ENCODE measurements at places on chromosomes 4 and X.
A peak's percentile ranks its signal among the peaks of the same experiment; 100 is the strongest.

DNA sequence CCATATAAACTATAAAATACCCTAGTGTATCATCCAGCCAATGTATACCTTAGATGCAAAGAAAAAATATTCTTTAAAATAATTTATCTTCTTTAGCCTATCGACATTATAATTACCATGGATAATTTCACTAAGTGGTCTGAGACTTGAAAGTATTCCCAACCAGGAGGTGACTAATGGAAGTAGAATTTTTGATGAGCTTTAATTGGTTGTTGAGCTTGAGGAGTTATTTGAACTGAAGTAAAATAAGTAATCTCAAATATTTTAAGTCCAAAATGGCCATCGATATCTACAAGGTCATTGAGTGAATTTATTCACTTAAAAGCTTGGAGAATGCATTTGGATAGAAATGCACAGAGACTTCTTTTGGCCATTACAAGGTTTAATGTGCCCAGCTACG is 436.2 kb downstream of the TLL1 start:
- H3K36me3 ChIP-seq: no peaks in the 10 kb centered on the region
- DNase-seq: no peak
- H3K27me3 ChIP-seq: no peaks in the 10 kb centered on the region
- no peaks in the 10 kb centered on the region for H3K4me1 ChIP-seq
- H3K27ac ChIP-seq: no peak overlapping the region

- no peak overlapping the region for H3K27ac ChIP-seq
- H3K4me1 ChIP-seq: no peaks in the 10 kb centered on the region
- DNase-seq: no peak
- no peak overlapping the region for H3K4me3 ChIP-seq
- H3K27me3 ChIP-seq: peaks cover 1% of the 10 kb centered on the region
- H3K36me3 ChIP-seq: no peaks in the 10 kb centered on the region
Measured at GRCh38 chr4:17561195-17561909, 15.6 kb upstream of the LAP3 start.

- no peaks in the 10 kb centered on the region for H3K36me3 ChIP-seq
- H3K4me3 ChIP-seq: peak overlapping the region; percentile 4
- peaks cover 8% of the 10 kb centered on the region for H3K4me1 ChIP-seq
- H3K27me3 ChIP-seq: no peaks in the 10 kb centered on the region
- no peak for DNase-seq
Measured at GRCh38 chrX:131818297-131818936, 204.7 kb upstream of the STK26 start.

DNA sequence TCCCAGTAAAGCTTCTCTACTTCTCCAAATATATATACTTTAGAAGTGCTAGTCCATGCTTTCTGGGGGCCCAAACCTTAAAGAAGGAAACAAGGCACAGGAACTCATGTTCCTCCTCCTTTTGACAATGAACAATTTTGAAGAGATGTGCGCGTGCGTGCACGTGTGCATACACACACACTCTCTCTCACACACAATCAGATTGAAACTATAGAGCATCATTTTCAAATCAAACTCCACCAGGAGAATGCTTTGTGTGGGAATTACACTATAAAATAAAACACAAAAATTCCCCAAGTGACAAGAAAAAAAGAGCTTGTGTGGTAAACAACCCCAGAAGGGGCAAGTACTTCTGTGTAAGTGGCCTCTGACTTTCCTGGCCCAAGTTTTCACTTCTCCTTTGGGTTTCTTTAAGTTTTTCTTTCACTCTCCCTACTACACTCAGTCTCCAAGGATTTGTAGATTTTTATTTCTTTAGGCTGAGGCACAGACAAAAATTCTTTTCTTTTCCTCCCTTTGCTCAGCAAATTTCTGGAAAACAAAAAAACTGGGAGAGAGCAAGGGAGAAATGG is 46.6 kb upstream of the SHISA3 start:
- no peak overlapping the region for H3K27ac ChIP-seq
- H3K27me3 ChIP-seq: peaks cover 57% of the 10 kb centered on the region
- no peak overlapping the region for H3K4me3 ChIP-seq
- peaks cover 2% of the 10 kb centered on the region for H3K36me3 ChIP-seq

- H3K4me1 ChIP-seq: peaks cover 27% of the 10 kb centered on the region
- no peak for DNase-seq
- H3K27me3 ChIP-seq: no peaks in the 10 kb centered on the region
- no peak overlapping the region for H3K4me3 ChIP-seq
Measured at GRCh38 chr4:152392079-152392478, 143.8 kb downstream of the FBXW7 start.

DNA sequence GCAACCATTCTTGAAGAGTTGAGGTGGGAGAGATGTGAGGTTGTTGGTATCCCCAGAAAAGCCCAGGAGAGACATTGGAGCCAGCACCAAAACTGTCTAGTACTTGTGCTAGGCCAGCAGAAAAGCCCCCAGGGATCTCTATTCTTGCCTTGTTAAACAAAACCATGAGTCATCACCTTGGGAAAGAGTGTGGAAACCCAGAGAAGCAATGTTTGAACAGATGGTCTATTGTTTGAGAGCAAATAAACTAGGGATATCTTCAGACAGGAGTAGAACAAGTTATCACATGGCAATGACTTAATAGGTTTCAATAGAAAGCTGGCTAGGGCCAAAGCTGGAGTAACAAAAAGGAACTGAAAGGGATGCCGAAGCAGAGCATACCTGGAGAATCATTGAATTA is 195.7 kb upstream of the CASK start:
- no peaks in the 10 kb centered on the region for H3K27me3 ChIP-seq
- no peak overlapping the region for H3K27ac ChIP-seq
- H3K4me3 ChIP-seq: no peak overlapping the region
- no peak for DNase-seq
- no peaks in the 10 kb centered on the region for H3K4me1 ChIP-seq

- H3K27me3 ChIP-seq: no peaks in the 10 kb centered on the region
- H3K36me3 ChIP-seq: no peaks in the 10 kb centered on the region
Measured at GRCh38 chr4:113300471-113300928, 251.0 kb downstream of the ANK2 start.

DNA sequence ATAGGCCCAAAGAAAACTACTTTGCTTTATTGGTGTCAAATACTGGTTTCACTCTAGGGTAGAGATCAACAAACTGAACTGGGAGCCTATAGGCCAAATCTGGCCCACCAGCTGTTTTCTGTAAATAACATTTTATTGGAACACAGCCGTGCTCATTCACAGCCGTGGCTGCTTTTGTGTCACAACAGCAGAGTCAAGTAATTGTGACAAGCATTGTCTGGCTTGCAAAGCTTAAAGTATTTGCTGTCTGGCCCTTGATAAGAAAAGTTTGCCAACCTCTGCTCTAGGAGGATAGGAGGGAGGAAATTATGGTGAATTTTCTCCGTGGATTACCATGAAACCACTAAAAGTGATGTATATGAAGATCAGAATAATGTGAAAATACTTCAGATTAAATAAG is 53.4 kb downstream of the GPAT3 start:
- DNase-seq: no peak
- H3K27ac ChIP-seq: no peak overlapping the region
- H3K27me3 ChIP-seq: no peaks in the 10 kb centered on the region
- no peak overlapping the region for H3K4me3 ChIP-seq

DNA sequence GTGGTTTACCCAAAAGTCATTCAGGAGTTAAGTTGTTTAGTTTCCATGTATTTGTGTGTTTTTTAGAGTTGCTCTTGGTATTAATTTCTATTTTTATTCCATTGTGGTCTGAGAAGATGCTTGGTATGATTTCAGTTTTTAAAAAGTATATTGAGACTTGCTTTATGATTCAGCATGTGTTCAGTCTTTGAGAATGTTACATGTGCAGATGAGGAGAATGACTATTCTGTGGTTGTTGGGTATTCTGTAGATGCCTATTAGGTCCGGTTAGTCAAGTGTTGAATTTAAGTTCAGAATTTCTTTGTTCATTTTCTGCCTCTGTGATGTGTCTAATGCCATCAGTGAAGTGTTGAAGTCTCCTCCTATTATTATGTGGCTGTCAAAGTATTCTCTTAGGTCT is 249.4 kb downstream of the ARHGAP10 start:
- H3K27me3 ChIP-seq: no peaks in the 10 kb centered on the region
- H3K4me1 ChIP-seq: peaks cover 35% of the 10 kb centered on the region
- H3K27ac ChIP-seq: peak overlapping the region; percentile 47
- DNase-seq: no peak
- H3K4me3 ChIP-seq: no peak overlapping the region

GRCh38 chr4:4254199-4254598 is 6.2 kb upstream of the TMEM128 start:
- H3K4me3 ChIP-seq: no peak overlapping the region
- H3K36me3 ChIP-seq: peaks cover 1% of the 10 kb centered on the region
- peaks cover 2% of the 10 kb centered on the region for H3K4me1 ChIP-seq
- H3K27ac ChIP-seq: no peak overlapping the region
- DNase-seq: no peak

- peaks cover 10% of the 10 kb centered on the region for H3K27me3 ChIP-seq
- H3K4me3 ChIP-seq: no peak overlapping the region
- no peaks in the 10 kb centered on the region for H3K4me1 ChIP-seq
- H3K36me3 ChIP-seq: no peaks in the 10 kb centered on the region
Measured at GRCh38 chr4:119678761-119679160, 50.2 kb upstream of the PDE5A start.

- no peaks in the 10 kb centered on the region for H3K27me3 ChIP-seq
- H3K36me3 ChIP-seq: peaks cover 14% of the 10 kb centered on the region
- no peaks in the 10 kb centered on the region for H3K4me1 ChIP-seq
- H3K27ac ChIP-seq: no peak overlapping the region
Measured at GRCh38 chrX:12819222-12819621, 28.0 kb downstream of the PRPS2 start.

DNA sequence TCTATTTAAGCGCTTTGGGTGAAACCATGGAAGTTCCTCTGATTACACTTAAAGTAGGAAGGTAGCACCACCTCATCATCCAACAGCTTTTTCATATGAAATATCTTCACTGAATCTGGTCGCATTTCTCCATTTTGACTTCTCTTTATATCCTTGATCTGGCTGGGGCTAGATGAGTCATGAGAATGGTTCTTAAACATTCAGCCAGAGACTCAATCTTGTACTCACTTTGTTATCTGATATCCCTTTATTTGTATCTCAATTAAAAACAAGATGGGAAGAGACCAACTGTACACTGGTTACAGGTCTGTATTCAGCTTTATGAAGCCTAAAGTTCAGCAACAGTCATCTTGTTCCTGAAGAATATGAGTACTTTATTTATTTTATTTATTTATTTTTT is 84.9 kb downstream of the CBLL2 start:
- H3K4me3 ChIP-seq: no peak overlapping the region
- no peak for DNase-seq
- H3K4me1 ChIP-seq: no peaks in the 10 kb centered on the region
- no peaks in the 10 kb centered on the region for H3K36me3 ChIP-seq
- H3K27me3 ChIP-seq: no peaks in the 10 kb centered on the region

- H3K27ac ChIP-seq: no peak overlapping the region
- H3K4me1 ChIP-seq: no peaks in the 10 kb centered on the region
- no peaks in the 10 kb centered on the region for H3K36me3 ChIP-seq
- H3K27me3 ChIP-seq: no peaks in the 10 kb centered on the region
- H3K4me3 ChIP-seq: no peak overlapping the region
Measured at GRCh38 chrX:17567187-17567586, 170.1 kb upstream of the SCML1 start.

- H3K4me3 ChIP-seq: peak overlapping the region; percentile 60
- peaks cover 80% of the 10 kb centered on the region for H3K27me3 ChIP-seq
- no peaks in the 10 kb centered on the region for H3K36me3 ChIP-seq
- peaks cover 32% of the 10 kb centered on the region for H3K4me1 ChIP-seq
- peak overlapping the region; percentile 88 for H3K27ac ChIP-seq
- DNase-seq: peak; percentile 60
Measured at GRCh38 chr4:3879681-3880614, 113.8 kb downstream of the ADRA2C start.

GRCh38 chrX:111854556-111855490 is 21.2 kb upstream of the TRPC5OS start:
- H3K27ac ChIP-seq: no peak overlapping the region
- H3K36me3 ChIP-seq: no peaks in the 10 kb centered on the region
- H3K4me3 ChIP-seq: no peak overlapping the region
- H3K4me1 ChIP-seq: no peaks in the 10 kb centered on the region

- H3K4me1 ChIP-seq: no peaks in the 10 kb centered on the region
- peaks cover 1% of the 10 kb centered on the region for H3K36me3 ChIP-seq
- no peak for DNase-seq
- no peak overlapping the region for H3K4me3 ChIP-seq
- H3K27ac ChIP-seq: no peak overlapping the region
- peaks cover 23% of the 10 kb centered on the region for H3K27me3 ChIP-seq
Measured at GRCh38 chr4:80578001-80578400, 242.5 kb downstream of the CFAP299 start.

DNA sequence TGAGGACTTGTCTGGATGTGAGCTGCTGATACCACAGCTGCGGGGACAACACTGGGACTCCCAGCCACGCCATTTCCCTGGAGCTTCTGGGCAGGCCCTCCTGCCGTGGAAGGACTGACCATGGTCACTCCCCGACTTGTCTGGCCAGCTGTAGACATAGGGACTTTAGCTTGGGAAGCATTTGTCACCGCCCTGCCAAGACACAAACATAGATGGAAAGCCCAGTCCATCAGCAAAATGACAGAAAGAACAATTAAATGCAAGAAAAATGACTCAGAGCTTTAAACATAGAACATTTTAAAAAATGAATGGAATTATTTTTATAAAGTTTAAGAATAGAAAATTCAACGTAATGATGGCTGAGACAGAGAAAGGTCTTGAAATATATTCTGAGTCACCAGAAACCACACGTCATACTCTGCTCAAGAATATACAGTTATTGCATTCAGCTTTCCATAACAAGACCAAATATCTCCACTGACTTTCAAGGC is 107.6 kb upstream of the CBR4 start:
- DNase-seq: no peak
- H3K4me3 ChIP-seq: no peak overlapping the region
- H3K27ac ChIP-seq: no peak overlapping the region
- peaks cover 5% of the 10 kb centered on the region for H3K36me3 ChIP-seq
- peaks cover 17% of the 10 kb centered on the region for H3K27me3 ChIP-seq

GRCh38 chr4:128831531-128832242 is 22.2 kb downstream of the JADE1 start:
- H3K27me3 ChIP-seq: no peaks in the 10 kb centered on the region
- H3K4me3 ChIP-seq: no peak overlapping the region
- peaks cover 67% of the 10 kb centered on the region for H3K4me1 ChIP-seq
- H3K27ac ChIP-seq: no peak overlapping the region

DNA sequence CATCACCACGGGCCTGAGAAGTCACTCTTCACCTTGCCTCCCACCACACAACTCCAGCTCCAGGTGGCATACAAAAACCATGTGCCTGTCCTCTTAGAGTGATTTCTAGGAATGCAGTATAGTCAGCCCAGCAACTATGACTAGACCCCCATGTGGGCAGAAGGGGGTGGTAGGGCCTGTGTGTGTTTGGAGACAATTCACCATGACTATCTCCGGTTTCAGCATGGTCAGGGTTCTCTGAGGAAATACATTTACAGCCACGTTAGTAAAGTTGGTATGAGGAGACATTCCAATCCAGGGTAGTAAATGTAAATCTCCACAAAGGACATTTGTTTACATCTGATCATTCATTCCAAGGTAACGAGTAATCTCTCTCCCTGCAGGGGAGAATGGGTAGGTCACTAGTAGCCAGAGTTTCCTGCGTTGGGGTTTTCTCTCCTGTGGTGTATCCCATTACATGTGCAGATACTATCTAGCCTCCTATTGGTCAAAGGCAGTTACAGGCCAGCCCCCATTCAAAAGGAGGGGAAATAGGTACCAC is 4.2 kb upstream of the MTMR1 start:
- no peaks in the 10 kb centered on the region for H3K27me3 ChIP-seq
- H3K4me3 ChIP-seq: no peak overlapping the region
- peaks cover 24% of the 10 kb centered on the region for H3K4me1 ChIP-seq
- H3K36me3 ChIP-seq: peaks cover 3% of the 10 kb centered on the region

- H3K27me3 ChIP-seq: peaks cover 6% of the 10 kb centered on the region
- no peak overlapping the region for H3K27ac ChIP-seq
- no peaks in the 10 kb centered on the region for H3K36me3 ChIP-seq
- H3K4me3 ChIP-seq: no peak overlapping the region
Measured at GRCh38 chr4:100306018-100306417, 115.8 kb upstream of the DDIT4L start.

GRCh38 chr4:69708211-69708610 is 52.2 kb downstream of the SULT1B1 start:
- no peak for DNase-seq
- no peak overlapping the region for H3K27ac ChIP-seq
- H3K36me3 ChIP-seq: no peaks in the 10 kb centered on the region
- no peak overlapping the region for H3K4me3 ChIP-seq
